ENCODE measurements at places on chromosomes 1 and 21. TPM values are rescaled to one million over a fixed set of nuclear protein-coding genes. Genes with fewer than 3 reads are reported as not detected.

Gene WLS
- not detected for total RNA-seq

Gene AUNIP
- 6.5 TPM for total RNA-seq

Gene CRP
- not detected for total RNA-seq

Gene DNAI4
- total RNA-seq: 0.51 TPM

Gene RAD54L
- 33.3 TPM for total RNA-seq

Gene LENEP
- 0.93 TPM for total RNA-seq

Gene SEMA4A
- 4.6 TPM for total RNA-seq

Gene SPRR2B
- total RNA-seq: not detected

Gene LHX8
- total RNA-seq: not detected

Gene TRPM2
- total RNA-seq: 35.6 TPM

Gene NT5C1A
- total RNA-seq: 1.1 TPM

Gene NIBAN1
- 49.8 TPM for total RNA-seq

Gene C1orf115
- total RNA-seq: 0.32 TPM

Gene RASSF5
- total RNA-seq: 252 TPM

Gene OR2T29
- total RNA-seq: not detected

Gene TRIM67
- not detected for total RNA-seq

Gene SLC5A9
- total RNA-seq: not detected

Gene HSPB7
- total RNA-seq: not detected

Gene SPATA45
- total RNA-seq: not detected

Gene FAM177B
- total RNA-seq: not detected

Gene AMY1A
- total RNA-seq: not detected

Gene S100A7A
- total RNA-seq: not detected

Gene CR1L
- not detected for total RNA-seq

Gene FCMR
- total RNA-seq: 65.7 TPM

Gene MIB2
- 36.7 TPM for total RNA-seq

Gene TLCD4
- total RNA-seq: not detected

Gene TMPRSS2
- total RNA-seq: 0.07 TPM

Gene C1orf167
- total RNA-seq: not detected

Gene SAMSN1
- total RNA-seq: 140 TPM

Gene RXRG
- not detected for total RNA-seq

Gene HHIPL2
- 0.07 TPM for total RNA-seq

Gene SYCP1
- total RNA-seq: not detected

Gene ANGPTL1
- total RNA-seq: not detected

Gene IGSF21
- not detected for total RNA-seq

Gene FTCD
- total RNA-seq: not detected

Gene C1orf174
- 30.4 TPM for total RNA-seq

Gene GFI1
- 92.4 TPM for total RNA-seq

Gene LINGO4
- 0.10 TPM for total RNA-seq

Gene HOOK1
- 2.9 TPM for total RNA-seq

Gene UBE2J2
- total RNA-seq: 87.7 TPM

Gene RGS18
- total RNA-seq: 0.20 TPM

Gene TMEM269
- total RNA-seq: 0.32 TPM

Gene TAS1R3
- 1.0 TPM for total RNA-seq

Gene TENT5C
- total RNA-seq: 14.7 TPM

All from T-helper 1 cell treated with Interleukin-12 subunit alpha and Interleukin-12 subunit beta and Interleukin-4 antibody, amounts not matched to agents 30 ng/mL and 1 ng/mL, for 36 hours (primary cell).